ENCODE measurements at places on chromosomes 13 and 19.

DNA sequence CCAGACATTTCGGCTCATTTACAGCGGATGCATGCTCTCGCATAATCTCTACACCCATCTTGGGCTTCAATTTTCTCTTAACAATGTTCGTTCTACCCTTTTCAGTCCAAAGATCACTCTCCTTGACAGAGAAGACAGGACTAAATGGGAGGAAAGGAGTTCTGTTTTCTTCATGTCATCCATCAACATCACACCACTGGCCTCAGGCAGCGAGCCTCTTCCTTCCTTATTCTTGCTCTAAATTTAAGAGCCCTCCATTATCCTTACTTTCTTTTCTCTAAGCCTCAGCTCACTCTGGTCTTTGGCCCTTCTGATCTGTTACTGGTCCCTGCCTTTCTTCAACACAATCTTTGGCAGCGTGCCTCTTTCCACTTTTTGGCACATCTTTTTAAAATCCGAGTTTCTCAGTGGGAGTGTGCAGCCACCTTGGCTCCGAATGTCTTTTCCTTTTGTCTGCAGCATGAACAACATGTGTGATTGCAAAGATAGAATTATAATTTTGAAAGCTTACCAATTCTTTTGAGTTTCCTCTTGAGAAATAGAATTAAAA lies 98.7 kb downstream of the FAM216B start:
- DNase-seq: peak; percentile 72

- DNase-seq: peak; percentile 22
Observed at GRCh38 chr19:39297931-39298634, 1.9 kb downstream of the IFNL1 start.

- DNase-seq: no peak
Observed at GRCh38 chr13:36382030-36382429, 35.8 kb upstream of the SPART start.

DNA sequence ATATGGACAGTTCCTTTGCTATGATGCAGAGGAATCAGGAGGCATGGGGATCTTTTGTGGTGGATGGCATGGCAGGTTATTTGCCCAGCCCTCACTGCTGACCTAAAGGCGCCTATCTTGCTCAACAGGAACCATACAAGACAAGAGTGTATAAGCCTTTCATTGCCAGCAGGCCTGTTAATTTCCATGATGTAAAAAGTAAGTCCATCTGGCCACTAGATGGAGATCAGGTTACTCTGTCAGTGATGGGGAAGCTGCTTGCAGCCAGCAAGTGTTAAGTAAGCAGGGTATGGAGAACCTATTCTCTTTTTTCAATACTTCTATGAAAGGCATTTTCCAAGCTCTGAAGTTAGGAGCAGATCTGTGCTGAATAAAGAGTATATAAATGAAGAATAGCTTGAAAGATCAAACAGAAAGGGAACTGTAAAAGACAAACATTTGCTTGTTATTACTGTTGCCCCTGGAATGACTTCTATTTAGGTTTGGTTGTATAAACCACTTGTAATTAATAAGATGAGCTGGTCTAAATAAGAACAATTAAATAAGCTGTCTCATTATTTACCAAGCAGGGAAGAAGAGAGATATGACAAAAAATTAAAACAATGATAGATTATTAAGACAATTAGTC lies 210.9 kb downstream of the RGCC start:
- DNase-seq: peak; percentile 90

- DNase-seq: no peak
Observed at GRCh38 chr13:109199280-109199679, 569.9 kb downstream of the MYO16 start.

DNA sequence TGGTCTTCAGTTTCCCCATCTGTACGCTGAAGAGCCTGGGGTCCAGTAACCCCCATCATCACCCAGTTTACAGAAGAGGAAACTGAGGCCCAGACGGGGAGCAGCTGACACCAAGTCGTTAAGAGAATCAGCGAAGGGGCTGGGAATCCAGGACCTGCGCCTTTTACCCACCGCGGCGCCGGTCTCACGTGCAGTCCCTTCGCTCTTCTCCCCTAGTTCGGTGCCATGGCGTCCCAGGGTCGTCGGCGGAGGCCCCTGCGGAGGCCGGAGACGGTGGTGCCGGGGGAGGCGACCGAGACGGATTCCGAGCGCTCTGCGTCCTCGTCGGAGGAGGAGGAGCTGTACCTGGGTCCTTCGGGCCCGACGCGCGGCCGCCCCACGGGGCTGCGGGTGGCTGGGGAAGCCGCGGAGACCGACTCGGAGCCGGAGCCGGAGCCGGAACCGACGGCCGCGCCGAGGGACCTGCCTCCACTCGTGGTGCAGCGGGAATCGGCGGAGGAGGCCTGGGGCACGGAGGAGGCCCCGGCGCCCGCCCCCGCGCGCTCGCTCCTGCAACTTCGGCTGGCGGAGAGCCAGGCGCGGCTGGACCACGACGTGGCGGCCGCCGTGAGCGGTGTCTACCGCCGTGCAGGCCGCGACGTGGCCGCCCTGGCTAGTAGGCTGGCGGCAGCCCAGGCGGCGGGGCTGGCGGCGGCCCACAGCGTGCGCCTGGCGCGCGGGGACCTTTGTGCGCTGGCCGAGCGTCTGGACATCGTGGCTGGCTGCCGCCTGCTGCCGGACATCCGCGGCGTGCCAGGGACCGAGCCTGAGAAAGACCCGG lies 698 bp downstream of the BLOC1S3 start:
- DNase-seq: no peak

- DNase-seq: no peak
Observed at GRCh38 chr13:71252184-71252704, 614.8 kb downstream of the DACH1 start.

GRCh38 chr13:71880753-71881541 lies 13.9 kb upstream of the DACH1 start:
- DNase-seq: no peak

GRCh38 chr13:62879071-62879470 lies 1463.4 kb upstream of the PCDH20 start:
- no peak for DNase-seq

GRCh38 chr19:51292971-51293370 lies 18.5 kb upstream of the IGLON5 start:
- DNase-seq: no peak

- DNase-seq: peak; percentile 23
Observed at GRCh38 chr19:913080-913748, at the start of gene R3HDM4. R3HDM4 (minus strand) TSS chr19:913219; CDS start chr19:913157, 62 bp downstream.

GRCh38 chr13:107065036-107065435 lies 497.1 kb upstream of the ARGLU1 start:
- no peak for DNase-seq

- no peak for DNase-seq
Observed at GRCh38 chr13:29624997-29625396, 29.5 kb upstream of the SLC7A1 start.

DNA sequence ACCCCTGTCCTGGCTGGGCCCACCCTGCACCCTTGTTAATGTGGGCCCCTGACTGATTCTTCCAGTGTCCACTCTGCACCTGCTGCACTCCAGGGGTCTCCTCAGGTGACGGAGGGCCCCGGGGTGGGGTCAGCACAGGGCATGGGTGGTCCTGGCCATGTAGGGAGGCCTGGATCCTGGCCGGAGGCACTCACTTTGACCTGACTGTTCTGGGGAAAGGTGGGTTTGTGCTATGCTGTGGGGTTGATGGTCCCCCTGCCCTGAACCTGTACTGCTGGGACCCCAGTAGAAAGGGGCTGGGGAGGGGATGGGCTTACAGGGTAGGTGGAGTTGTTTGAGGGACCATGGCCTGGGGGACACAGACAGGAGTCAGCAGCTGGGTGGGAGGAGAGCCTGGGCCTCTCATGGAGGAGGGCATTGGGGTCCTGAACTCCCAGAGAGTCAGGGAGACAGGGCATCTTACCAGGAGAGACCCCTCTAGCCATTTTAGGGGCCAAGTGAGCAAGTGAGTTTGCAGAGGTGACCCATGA lies 25.8 kb upstream of the CEACAM1 start:
- no peak for DNase-seq

- peak; percentile 40 for DNase-seq
Observed at GRCh38 chr19:4075373-4075772, 8.7 kb upstream of the ZBTB7A start.

DNA sequence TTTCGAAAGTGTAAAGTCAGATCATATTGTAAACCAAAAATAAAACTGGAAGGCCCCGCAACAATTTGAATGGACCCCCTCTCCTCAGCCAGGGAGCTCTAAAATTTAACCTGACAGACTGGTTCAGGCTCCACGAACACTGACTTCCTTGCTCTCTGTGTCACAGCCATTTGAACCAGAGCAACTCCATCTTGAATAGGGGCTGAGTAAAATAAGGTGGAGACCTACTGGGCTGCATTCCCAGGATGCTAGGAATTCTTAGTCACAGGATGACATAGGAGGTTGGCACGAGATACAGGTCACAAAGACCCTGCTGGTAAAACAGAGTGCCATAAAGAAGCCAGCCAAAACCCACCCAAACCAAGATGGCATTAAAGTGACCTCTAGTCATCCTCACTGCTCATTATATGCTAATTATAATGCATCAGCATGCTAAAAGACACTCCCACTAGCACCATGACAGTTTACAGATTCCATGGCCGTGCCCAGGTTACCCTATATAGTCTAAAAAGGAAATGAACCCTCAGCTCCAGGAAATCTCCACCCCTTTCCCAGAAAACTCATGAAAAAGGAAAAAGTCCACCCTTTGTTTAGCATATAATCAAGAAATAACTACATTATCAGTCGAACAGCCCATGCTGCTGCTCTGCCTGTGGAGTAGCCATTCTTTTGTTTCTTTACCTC lies 43.1 kb downstream of the RFXAP start:
- DNase-seq: no peak

DNA sequence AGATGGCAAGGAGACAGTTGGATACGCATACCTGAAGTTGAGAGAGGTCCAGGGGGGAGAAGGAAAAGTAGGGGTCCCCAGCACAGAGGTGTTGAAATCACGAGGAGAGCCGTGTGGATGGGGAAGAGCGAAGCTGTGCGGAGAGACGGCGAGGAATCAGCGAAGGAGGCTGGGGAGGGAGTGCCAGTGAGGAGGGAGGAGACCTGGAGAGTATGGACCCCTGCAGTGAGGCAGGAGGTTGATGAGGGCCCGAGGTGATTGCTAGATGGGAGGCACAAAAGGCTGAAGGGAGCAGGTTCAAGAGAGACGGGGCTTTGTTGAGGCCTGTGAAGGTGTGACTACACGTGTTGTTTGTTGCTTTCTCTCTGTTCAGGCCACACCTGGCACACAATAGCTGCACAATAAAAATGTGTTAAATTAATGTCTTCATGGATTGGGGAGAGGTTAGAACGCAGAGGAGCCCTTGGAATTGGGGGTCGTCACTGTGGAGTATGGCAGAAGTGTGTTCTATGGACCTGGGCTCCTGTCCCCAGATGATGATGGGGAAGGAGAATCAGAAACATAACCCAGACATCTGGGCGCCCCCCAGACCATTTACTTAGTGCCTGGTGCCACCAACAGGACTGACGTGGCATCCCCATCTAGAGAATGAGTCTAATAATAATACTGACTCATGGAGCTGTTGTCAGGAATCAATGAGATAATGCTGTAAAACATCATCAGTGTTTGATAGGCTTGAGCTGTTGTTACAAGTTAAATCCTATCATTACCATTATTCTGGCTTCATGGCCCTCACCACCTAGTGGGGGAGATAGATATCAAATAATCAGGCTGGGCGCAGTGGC lies 137.5 kb downstream of the SIPA1L3 start:
- no peak for DNase-seq

DNA sequence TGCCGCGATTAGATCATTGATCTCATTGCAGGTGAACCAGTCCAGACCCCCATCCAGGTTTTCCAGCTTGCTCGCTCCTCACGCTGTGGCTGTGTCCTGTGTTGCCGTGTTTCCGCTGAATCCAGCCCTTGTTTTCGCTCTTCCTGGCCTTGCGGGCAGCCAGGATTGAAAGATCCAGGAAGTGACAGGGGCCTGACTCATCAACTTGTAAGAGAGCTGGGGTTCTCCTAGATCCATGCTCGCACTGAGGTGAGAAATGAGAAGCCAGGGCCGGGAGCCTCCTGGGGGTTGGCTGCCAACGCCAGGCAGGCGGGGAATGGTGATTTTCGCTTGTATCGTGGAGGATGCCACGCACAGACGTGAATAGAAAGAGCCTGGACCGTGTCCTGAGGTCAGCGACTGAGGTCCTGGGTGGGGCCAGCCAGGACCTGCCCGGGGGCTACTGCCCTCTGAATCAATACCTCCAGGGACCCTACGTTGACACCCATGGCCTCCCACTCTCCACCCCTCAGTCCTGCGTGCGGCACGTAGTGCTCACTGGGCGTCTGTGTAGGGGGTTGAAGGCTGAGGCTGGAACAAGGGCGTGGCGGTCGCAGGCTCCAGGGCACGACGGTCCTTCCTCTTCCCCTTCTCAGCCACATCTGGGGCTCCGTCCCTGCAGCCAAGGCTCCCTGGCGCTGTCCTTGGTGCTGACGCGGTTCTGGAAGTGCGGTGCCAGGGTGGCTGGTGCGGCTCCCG lies 7.3 kb upstream of the PTPRH start:
- peak; percentile 91 for DNase-seq

DNA sequence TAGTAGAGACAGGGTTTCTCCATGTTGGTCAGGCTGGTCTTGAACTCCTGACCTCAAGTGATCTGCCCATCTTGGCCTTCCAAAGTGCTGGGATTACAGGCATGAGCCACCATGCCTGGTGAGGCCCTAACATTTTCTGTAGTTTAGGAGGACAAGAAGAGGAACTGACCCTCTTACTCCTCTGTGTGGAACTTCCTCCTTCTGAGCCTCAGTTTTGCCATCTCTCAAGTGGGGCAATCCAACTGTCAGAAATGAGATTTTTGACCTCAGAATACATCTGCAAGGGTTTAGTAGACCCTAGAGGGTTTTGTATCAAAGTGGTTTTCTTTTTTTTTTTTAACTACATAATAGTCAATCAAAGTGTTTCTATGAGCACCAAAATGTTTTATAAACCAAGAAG lies 2.4 kb downstream of the DKKL1 start:
- no peak for DNase-seq

GRCh38 chr19:18390065-18390907 lies 4.3 kb downstream of the GDF15 start:
- DNase-seq: no peak

DNA sequence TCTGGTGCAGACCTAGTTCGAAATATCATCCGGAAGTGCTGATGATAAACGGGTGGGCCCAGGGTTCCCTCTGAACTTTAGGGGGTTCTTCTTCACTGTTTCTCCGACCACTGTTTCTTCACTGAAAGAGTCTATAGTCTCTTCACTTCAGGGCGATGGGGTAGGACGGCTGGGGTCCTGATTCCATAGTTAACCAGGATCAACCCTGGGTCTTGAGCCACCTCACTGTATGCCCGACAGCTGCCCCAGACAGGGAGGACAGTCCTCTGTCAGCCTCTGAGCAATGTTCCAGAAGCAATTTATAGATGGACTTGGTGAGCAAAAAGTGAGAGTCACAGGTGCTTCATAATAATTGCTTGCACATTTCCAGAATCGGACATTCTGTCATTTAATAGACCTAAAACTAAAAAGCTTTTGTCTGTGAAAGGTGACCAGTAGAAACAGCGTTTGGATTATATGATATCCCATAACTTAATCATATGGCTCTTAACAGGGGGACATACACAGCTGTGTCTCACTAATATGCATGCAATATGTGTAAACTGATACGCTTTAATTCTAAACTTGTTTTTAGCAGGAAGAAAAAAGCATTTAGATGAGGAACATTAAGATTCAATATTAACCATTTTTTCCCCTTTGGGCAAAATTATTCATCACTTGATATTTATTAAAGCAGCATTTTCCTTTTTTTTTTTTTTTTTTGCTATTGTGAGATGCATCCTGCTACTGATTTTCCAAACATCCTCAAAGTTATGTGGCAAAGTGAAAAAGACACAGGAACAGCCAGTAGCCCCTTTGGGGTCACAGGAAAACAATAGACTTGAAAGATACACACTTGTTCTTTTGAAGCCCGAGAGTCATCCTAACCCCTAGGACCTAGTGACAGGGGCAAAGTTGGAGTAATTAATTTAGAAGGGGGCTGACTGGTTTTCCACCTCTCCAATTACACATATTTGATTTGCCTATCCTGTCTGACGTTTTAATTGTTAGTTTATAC lies 277.0 kb downstream of the ZNF536 start:
- no peak for DNase-seq
